ENCODE measurements at places on chromosomes 6 and 20. TPM values are rescaled to one million over a fixed set of nuclear protein-coding genes. Genes with fewer than 3 reads are reported as not detected.

RGS17 gene
- 3.7 TPM for total RNA-seq

MUC22 gene
- total RNA-seq: 1.6 TPM

KCNK16 gene
- total RNA-seq: 41.1 TPM

BPIFA1 gene
- 0.69 TPM for total RNA-seq

ZNF165 gene
- total RNA-seq: 8.4 TPM

KHDRBS2 gene
- 3.9 TPM for total RNA-seq

CDSN gene
- total RNA-seq: not detected

COL20A1 gene
- 0.36 TPM for total RNA-seq

FANCE gene
- total RNA-seq: 12.8 TPM

KIF3B gene
- 45.9 TPM for total RNA-seq

GINS1 gene
- 13.7 TPM for total RNA-seq

TGIF2 gene
- total RNA-seq: 43.5 TPM

TTLL9 gene
- 0.17 TPM for total RNA-seq

C20orf141 gene
- not detected for total RNA-seq

FUT9 gene
- 4.9 TPM for total RNA-seq

YWHAB gene
- total RNA-seq: 183 TPM

SAYSD1 gene
- total RNA-seq: 13.3 TPM

SLA2 gene
- not detected for total RNA-seq

THBD gene
- total RNA-seq: 1.5 TPM

ECI2 gene
- total RNA-seq: 62.9 TPM

TRIM10 gene
- total RNA-seq: 0.17 TPM

SPAG4 gene
- 2.4 TPM for total RNA-seq

TP53TG5 gene
- total RNA-seq: not detected

DDO gene
- not detected for total RNA-seq
